ENCODE measurements at places on chromosomes 6 and 20.

DNA sequence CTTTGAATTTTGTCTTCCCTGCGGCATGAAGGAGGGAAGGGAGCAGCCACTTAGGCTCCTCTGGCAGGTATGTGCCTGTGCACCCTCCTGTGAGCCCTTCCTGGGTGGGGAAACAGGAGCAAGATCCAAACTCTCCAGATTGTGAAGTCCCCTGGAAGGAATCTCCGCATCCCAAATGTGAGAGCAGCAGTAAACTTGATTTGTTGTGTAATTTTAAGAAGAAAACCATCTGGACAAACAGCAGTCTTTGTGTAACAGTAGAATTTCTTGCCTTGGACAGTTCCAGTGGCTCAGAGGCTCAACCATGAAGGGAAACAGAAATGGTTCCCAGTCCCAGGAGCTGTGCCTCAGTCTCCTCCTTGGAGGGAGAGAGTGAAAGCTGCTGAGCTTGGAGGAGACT, 39.7 kb downstream of the CDH26 start:
- DNase-seq = no peak

DNA sequence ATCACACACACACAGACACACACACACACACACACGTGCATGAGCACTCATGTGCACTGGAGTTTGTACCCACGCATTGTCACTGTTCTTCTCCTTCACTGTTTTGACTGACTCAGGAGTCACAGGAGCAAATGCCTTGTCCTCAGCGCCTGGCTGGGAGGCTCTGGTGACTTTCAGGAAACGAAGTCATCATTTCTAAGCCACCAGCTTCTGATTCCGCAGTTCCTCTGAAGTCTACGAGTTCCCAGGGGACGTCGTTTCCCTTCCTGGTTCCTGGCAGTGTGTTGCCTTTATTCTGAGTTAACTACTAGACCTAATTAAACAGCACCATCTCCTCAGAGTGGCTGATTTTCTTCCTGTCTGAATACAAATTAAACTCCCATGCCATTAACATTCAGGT, 82.2 kb upstream of the PMEPA1 start:
- DNase-seq = no peak

DNA sequence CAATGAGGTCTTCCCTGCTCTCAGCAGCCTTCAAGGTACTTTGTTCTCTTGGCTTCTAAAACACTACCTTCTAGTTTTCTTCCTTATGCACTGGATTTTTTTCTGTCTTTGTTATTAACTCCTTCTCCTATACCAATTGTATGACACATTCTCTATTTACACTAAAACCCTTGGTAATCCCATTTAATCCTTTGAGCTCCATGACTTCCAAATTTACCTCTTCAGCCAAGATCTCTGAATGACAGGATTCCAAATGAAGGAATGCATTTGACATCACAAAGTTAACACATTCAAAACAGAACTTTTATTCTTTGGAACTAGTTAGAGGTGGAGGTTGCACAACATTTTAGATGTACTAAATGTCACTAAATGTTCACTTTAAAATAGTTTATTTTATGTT, 86.6 kb upstream of the SAMD5 start:
- no peak for DNase-seq

- DNase-seq = no peak
These were observed 724 bp upstream of the CUL7 start for GRCh38 chr6:43054206-43054943.

- DNase-seq = no peak
These were observed 215.8 kb downstream of the UTRN start for GRCh38 chr6:144500892-144501291.

GRCh38 chr6:14924126-14925024, 321.5 kb upstream of the JARID2 start:
- no peak for DNase-seq

GRCh38 chr6:30127238-30128093, 8.5 kb upstream of the TRIM40 start:
- no peak for DNase-seq

DNA sequence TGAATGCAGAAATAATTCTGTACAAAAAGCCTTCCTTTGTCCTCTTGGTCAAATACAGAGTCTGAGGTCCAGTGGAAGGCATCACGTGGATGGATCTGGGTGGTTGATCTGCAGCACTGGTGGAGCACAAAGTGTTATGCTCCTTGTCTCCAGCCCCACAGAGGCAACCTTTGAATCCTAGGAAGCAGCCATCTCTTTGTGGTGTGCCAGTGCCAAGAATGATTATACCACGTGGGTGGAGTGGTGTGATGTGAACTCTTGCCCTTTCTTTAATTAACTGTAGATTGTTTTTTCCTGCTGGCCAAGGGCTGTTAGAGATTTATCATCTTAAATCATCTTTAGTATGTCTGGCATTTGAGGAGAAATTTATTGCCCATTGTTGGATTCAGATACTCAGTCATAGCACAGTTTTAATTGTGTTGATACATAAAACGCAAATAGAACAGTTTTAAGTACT, 31.1 kb downstream of the NCOA7 start:
- no peak for DNase-seq

GRCh38 chr6:165987483-165988301, 180.0 kb downstream of the TBXT start:
- DNase-seq = no peak

- no peak for DNase-seq
These were observed 140.8 kb downstream of the BTBD9 start for GRCh38 chr6:38498805-38499445.

DNA sequence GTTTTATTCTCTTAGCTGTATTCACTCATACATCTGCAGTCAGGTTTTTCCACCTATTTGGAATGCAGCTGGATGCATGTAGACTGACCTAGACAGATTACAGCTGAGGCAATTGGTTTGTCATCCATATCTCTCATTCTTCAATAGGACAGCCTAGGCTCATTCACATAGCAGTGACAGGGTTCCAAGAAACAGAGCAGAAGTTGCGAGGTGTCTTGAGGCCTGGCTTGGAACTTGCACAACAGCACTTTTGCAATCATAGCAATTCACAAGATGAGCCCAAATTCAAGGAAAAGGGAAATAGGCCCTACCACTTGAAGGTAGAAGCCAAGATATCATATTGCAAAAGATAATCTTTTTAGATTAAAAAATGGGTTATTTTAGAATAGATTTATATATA, 508.9 kb upstream of the JAG1 start:
- no peak for DNase-seq

DNA sequence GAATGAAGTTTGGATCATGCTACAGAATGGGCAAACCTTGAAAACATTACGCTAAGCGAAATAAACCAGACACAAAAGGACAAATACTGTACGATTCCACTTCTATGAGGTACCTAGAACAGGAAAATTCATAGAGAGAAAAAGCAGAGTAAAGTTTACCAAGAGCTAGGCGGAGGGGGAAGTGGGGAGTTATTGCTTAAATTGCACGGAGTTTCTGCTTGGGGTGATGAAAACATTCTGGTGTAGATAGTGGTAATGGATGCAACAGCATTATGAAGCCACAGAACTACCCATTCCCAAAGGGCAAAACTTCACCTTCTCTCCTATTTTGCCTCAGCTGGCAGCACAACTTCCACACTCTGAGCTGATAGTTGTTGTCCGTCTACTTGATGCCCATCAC, 6.4 kb upstream of the PDYN start:
- DNase-seq = no peak

GRCh38 chr6:170207586-170208181, 83.2 kb downstream of the DLL1 start:
- DNase-seq = no peak

GRCh38 chr6:113654396-113654795, 202.7 kb upstream of the MARCKS start:
- DNase-seq = no peak

GRCh38 chr6:89254569-89254968, 37.4 kb upstream of the GABRR1 start:
- DNase-seq = no peak

DNA sequence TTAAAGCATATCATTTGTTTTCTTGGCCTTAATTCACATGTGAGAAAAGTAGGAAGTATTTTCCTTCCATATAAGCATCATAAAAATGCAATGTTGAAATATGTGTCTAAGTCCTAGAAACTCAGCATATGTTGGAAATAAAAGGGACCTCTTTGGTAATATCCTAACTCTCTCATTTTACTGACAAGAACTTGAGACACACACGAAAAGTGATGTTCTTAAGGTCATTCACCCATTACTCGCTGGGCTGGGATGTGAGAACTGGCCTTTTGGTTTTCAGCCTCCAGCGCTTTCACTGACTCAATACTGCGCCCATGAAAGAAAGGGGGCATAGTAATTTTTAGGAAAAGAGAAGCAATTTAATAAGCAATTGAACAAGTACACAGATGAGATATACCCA, 153.5 kb upstream of the SCGN start:
- no peak for DNase-seq

DNA sequence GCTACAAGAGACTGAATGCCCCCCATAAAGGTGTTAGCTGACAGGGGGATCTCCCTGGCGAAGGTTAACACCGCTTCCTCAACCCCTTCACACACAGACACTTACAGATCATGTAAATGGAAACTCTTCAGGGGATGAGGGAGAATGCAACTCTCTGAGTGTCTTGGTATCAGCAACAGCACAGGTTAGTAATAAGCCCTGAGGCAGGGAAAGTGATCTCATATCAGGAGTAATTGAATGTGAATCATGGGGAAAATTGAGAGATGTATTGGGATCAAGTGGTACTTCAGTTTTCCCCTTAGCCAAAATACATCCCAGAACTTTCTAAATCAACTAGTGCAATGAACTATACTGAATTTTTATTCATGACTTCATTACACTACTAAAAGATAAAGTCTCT, 23.8 kb downstream of the OR2J3 start:
- no peak for DNase-seq

DNA sequence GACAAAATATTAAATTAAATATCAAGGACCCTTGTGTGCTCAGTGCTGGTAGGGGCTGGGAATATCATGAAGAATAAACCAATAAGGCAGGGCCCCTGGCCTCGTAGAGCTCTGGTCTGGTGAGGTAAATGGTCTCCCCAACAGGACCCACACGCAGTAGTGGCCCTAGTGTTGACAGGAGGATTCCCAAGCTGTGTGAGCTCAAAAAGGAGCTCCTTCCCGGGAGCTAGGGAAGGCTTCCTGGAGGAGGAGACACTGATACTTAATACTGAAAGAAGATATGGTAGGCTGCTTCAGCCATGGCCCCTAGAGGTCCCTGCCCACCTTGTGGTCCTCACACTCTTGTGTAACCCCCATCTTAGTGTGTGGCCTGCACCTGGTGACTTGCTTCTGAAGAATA, 209.1 kb downstream of the NFATC2 start:
- DNase-seq = no peak

- no peak for DNase-seq
These were observed 224.9 kb downstream of the PHACTR1 start for GRCh38 chr6:12941422-12941821.

DNA sequence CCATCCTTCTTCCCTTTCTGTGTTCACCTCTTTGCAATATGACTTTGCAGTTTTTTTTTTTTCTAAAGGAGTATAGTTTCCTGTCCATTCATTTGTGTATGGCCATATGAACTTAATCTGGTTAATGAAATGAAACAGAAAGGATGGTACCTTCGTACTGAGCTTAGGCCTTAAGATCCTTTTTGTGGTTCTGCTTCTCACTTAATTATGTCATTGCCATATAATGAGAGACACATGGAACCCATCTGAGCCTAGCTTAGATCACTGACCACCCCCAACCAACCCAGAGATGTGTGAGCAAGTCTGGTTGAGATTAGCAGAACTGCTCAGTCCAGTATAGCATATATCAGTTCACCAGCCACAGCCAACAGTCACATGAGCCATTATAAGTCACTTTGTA, 1179.6 kb downstream of the HACE1 start:
- no peak for DNase-seq

DNA sequence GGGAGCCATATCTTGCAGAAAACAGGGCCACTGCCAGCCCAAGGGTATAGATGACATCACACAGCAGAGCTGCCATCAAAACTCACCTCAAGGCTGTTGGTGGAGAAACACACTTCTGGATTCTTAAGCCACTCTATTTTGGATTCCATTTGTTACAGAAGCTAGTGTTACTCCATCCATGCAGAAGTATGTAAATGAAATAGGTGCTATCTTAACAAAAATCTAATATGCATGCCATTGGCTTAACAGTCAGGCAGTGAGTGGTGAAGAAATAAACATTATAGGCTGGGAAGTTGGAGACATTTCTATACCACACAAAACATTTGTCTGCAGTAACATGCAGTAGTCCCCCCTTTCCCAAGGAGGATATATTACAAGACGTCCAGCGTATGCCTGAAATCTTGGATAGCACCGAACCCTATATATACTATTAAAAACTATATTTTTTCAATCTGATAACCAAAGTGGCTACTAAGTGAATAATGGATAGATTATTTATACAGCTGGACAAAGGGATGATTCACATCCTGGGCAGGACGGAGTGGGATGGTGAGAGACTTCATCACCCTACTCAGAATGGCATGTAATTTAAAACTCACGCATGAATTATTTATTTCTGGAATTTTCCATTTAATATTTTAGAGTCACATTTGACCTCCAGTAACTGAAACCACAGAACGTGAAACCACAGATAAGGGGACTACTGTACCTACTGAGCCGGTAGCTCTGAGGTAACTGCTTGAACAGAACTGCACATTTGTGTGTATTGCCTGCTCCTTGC, 160.0 kb upstream of the PLN start:
- no peak for DNase-seq

DNA sequence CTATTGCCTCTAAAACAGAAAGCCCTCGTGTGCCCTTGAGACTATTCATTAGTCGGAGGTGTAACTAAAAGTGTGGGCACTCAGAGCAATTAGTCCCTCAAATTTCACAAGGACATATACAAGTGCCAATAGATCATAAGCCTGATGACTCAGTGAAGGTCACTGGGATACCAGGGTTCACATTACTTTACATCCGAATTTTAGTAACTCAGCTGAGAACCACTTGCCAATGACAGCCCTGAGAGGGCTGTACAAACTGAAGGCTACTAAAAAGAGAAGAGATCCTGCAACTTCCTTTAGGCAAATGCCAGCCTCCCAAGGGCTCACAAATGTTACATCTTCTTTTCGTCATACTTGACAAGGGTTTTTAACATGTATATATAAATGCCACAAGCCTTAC, 369.6 kb downstream of the TENT5A start:
- DNase-seq = no peak

DNA sequence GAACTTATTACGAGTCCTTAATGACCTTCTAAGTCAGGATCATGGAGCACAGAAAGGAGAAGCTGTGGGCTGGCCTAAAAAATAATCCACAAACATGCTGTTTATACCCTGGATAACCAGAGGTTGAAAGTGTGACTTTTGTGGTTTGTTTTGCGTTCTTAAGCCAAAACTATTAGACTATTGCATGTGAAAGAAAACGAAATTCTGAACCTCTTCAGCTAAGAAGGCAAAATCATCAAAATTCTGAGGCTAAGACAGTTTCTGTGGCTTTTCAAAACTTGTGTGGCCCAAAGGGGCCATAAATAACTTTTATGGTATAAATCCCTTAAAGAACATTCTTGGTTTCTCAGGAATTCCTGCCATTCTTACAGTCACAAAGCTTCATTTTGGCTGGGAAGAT, 251.0 kb downstream of the UST start:
- DNase-seq = no peak

GRCh38 chr20:46159101-46159897, 41.2 kb downstream of the CD40 start:
- DNase-seq = no peak

GRCh38 chr6:138923561-138923960, 64.5 kb downstream of the REPS1 start:
- no peak for DNase-seq
